ENCODE measurements at places on chromosomes 16 and 17. TPM values are rescaled to one million over a fixed set of nuclear protein-coding genes. Genes with fewer than 3 reads are reported as not detected.

DNA sequence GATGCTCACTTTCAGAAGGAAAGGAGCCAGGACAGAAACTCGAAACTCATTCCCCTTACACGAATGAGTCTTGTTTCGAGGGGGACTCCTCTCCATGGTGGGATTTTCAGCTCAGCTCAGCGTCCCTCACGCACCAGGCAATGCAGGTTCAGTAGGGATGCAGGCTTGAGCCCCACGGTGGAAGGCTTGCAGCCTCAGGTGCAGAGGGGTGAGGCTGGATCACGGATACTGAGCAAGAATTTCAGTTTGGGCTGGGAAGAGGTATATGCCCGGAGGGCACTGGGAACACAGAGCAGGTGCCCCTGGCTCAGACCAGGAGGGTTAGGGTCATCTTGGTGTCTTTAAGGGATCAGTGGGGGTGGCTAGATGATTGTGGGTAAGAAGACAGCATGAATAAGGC lies 344.9 kb upstream of the TNRC6C start:
- no peak for DNase-seq

GRCh38 chr16:59397638-59398037 lies 663.5 kb upstream of the GOT2 start:
- no peak for DNase-seq

GRCh38 chr17:36730857-36731490 lies 129.6 kb downstream of the MRM1 start:
- DNase-seq: no peak

Gene PDK2
- 54.1 TPM for total RNA-seq

- DNase-seq: no peak
Measured at GRCh38 chr16:86604436-86605193, 26.3 kb downstream of the FOXL1 start.

Gene DHX58
- total RNA-seq: 7.8 TPM

GRCh38 chr16:2244301-2244700 lies 7.1 kb downstream of the ECI1 start:
- no peak for DNase-seq
